ENCODE measurements at places on chromosomes 1 and 21. TPM values are rescaled to one million over a fixed set of nuclear protein-coding genes. Genes with fewer than 3 reads are reported as not detected.

PLPPR4 gene
- 0.61 TPM for polyA plus RNA-seq

GBP7 gene
- polyA plus RNA-seq: not detected

NHLH2 gene
- polyA plus RNA-seq: not detected

POLR3C gene
- polyA plus RNA-seq: 39.0 TPM

HLX gene
- polyA plus RNA-seq: 21.5 TPM

SLC16A1 gene
- 99.9 TPM for polyA plus RNA-seq

BATF3 gene
- polyA plus RNA-seq: 0.60 TPM

SPRR2G gene
- not detected for polyA plus RNA-seq

RIMS3 gene
- polyA plus RNA-seq: 0.08 TPM

EXTL1 gene
- polyA plus RNA-seq: 6.4 TPM

GRCh38 chr1:45508295-45509151 is 8.4 kb downstream of the MMACHC start:
- DNase-seq: peak; percentile 44

DNA sequence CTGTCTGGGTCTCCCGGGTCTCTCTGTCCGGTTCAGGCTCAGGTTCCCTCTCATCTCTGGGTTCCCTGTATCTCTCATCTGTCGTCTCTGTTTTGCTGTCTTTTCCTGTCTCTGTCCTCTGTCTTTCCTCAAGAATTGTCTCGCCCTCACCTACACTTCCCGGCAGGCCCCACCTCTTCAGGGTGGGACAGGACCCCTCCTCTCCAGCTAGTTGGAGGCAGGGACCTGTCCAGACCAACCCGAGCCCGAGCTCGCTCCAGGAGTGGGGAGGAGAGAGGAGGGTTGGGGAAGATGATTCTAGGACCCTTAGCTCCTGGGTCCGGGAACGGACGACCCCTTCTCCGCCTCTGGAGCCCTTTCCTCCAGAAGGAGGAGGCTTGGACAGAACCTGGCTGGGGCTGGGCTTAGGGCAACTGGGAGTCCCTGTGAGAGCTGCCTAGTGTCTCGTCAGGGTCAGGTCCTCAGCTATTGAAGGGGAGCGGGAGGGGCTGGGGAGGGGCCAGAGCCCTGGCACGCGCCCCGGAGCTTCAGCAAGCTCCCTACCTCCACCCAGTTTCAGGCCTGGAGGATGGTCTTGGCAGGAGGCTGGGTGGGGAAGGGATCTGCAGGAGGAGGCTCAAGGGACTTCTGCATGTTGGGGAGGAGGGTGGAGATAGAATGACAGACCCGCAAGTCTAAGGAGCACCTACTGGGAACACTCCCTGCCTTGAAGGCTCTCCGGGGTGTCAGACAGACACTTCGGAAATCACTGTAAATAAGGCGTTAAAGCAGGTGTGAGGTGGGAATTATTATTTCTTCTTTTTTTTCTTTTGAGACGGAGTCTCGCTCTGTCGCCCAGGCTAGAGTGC is 26.3 kb upstream of the EPB41 start:
- DNase-seq: no peak

DNA sequence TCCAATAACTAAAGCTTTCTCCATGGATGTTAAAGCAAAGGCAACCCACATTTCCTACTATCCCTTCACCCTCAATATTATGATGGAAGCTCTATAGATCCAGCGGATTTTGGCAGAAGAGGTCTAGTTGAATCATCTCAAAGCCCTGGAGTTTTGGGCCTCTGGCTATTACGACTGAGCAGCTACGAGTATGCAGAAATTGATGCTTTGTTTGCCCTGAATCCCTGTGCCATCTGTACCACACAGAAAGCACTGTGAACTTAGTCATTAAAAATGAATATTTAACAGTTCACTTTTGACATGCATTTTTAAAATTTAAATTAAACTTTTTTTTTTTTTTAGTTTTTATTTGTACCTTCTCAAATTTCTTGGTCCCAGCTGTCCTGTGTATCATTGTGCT is 705.4 kb upstream of the PTBP2 start:
- no peak for DNase-seq

DNA sequence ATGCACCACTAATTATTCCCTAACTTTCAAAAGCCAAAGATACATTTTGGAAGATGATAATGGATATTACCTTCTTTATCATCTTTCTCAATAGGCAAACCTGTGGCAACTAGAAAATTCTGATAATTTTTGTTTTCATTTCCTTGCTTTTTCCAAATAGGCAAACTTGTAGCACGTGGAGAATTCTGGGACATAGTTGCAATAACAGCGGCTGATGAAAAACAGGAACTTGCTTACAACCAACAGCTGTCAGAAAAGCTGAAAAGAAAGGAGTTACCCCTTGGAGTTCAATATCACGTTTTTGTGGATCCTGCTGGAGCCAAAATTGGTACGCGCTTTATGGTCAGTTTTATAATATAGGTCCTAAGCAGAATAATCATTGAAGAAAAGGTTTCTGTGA is 1.5 kb downstream of the FPGT start:
- DNase-seq: peak; percentile 11

DNA sequence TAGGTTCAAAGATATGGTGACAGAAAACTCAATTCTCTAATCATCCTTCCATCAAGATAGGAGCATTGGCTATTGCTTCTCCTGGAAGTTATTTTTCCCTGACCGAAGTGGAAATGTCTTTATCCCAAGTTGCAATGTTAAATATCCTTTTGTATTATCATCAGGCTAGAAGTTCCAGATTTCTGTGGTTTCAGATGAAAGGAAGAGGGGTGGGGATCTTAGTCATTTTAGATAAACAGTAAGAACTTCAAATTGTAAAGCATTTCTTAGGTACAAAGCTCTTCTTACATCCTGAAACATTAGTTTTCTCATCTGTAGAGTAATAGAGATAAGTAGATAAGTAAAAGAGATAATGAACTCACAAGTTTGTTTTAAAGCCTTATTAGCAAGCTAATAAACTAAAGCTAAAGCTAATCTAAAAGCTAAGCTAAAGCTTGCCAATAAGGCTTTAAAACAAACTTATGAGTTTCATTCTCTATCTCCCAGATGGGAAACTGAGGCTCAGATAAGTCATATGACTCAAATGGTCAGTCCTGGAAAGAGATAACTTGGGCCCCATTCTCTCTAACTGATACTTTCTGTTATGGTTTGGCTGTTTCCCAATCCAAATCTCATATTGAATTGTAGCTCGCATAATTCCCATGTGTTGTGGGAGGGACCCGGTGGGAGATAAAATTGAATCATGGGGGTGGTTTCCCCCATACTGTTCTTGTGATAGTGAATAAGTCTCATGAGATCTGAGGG is 99.2 kb upstream of the KCNK2 start:
- peak; percentile 32 for DNase-seq

GRCh38 chr1:230621324-230622030 is 20.8 kb upstream of the COG2 start:
- no peak for DNase-seq

- peak; percentile 21 for DNase-seq
These were observed 37.6 kb downstream of the PUM1 start for GRCh38 chr1:31027693-31028526.

GRCh38 chr1:193176113-193176512 is 10.3 kb downstream of the B3GALT2 start:
- no peak for DNase-seq

- DNase-seq: no peak
These were observed 63.1 kb downstream of the PTPRU start for GRCh38 chr1:29299446-29299845.
